ENCODE measurements at places on chromosomes 7 and 10.

DNA sequence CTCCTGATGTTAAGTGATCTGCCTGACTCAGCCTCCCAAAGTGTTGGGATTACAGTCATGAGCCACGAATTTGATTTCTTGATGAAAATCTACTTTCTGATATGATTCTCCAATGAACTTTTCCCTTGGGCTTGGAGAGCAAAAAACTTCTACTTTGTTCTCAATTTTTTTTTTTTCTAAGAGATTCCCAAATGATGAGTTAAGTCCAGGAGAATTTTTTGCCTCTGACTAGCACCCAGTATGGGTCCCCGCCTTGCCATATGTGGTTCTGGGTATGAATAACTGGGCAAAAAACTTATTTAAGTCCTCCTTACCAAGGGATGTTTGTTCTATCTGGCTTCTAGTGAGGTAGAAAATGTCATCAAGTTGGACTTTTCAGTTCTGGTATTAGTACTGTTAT, 147.9 kb upstream of the LYZL1 start:
- no peak for DNase-seq

DNA sequence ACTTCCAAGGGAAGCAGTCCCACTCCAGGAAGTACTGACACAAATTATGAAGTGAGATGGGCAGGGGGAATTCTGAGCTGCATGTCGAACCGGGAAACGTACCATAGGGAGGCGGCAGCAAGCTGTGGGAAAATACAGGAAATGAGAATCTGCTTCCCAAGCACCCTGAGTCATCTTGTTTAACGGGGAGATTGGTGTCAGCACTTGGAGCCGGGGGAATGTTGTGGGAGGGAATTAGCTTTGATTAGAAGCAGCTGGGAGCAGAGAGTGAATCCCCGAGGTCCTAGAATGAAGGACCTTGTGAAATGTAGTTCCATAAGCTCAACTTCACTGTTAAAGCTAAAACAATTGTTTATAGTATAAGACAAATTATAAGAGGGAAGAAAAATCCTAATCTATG, 141.4 kb upstream of the PRKCQ start:
- DNase-seq = peak; percentile 62

DNA sequence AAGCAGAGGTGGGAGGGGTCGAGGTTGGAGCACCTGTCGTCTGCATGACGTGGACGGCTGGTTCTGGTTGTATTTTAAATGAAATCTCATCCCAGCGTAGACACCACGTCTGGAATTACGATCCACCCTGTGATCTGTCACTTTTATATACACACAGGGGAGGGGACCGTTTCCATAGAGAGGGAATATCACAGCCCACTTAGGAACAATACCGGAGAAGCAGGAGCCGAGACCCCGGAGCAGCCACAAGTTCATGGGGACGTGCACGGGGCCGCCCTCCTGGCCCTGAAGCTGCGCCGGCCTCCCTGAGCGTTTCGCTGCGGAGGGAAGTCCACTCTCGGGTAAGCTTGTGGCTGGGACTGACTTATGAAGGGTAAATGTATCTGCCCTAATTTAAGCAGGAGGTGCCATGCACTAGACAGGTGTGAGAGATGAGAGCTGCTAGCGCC, at the start of gene UCN3:
UCN3 (plus strand) TSS at position 77 of the 449 bp plus-strand sequence. CDS start 8,755 bp downstream, outside the sequence.
- DNase-seq = no peak

- DNase-seq = peak; percentile 64
Measured at GRCh38 chr7:122528879-122529481, 169.9 kb downstream of the RNF133 start.

Data from eye (tissue), 1 donor.